ENCODE measurements at places on chromosomes 2 and 18.

DNA sequence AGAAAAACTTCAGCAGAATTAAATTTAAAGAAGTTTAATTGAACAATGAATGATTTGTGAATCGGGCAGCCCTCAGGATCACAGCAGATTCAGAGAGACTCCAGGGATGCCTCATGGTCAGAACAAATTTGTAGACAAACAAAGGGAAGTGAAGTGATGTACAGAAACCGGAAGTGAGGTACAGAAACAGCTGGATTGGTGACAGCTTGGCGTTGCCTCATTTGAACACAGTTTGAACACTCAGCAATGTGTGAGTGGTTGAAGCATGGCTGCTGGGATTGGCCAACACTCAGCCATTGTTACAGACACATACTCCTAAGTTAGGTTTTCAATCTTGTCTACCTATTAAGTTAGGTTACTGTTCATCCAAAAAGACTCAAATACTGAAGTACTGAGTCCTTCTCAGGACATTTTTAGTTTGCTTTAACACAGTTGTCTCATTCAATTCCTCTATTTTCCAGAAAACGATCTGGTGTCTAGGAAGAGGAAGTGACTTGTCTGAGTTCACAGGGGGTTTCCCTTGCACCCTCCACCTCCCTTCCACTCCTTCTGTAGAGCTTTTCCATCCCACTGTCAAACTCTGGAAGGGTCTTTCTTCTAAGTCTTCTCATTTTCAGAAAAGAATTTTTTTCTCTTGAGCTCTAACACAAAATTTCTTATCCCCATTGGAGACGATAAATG lies 137.9 kb downstream of the SLC4A3 start:
- DNase-seq = no peak

- no peak for DNase-seq
Observed at GRCh38 chr2:64036034-64036705, 16.9 kb upstream of the VPS54 start.

DNA sequence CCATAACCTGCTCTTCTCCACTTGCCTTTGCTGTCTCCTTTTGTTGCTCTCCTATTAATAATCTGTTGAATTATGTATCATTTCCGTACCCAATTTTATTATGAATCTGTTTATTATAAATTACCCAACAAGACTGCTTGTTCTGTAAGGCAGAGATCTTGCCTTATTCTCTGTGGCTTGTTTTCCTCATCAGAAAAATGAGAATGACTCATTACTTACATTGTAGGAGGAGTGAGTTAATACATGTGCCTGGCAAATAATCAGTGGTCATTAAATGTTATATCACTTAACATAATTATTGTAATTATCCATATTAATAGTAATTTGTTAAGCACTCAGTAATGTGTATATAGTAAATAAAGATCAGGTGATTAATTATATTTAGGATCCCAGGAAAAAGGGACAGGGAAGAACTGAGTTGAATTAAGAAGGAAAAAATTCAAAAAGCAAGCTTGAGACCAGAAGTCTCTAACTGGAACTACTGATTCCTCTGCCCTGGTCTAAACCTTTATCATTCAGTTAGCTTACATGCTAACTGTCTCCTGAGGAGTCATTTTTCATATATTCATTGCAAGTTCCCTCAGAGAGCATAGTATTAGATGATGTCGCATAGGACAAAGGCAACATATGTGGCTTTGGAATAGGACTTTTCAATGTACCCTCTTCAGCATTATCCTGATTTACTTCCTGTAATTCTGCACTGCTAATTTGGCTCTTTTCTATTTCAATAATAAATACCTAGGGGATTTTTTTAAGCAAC lies 335.7 kb downstream of the GALNT13 start:
- DNase-seq = no peak

DNA sequence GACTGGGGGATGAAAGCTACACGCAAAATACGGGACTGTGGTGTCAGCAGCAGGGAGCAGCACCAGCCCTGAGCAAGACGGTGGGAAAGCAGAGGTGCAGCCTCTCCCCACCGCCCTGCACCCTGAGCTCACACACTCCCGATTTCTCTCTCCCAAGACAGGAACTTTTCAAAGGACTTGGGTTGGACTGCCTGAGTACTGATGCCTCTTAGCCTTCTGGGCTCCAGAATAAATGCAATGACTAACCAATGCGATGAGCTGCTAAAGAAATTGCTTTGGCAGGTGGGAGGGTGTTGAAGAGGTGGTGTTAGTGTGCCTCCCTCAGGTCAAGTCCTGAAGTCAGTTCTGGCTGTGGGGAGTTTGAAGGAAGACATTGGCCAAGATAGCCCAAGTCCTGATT lies 9.6 kb downstream of the TRIM54 start:
- DNase-seq = no peak

- DNase-seq = no peak
Observed at GRCh38 chr2:43427032-43427424, 168.8 kb downstream of the THADA start.

DNA sequence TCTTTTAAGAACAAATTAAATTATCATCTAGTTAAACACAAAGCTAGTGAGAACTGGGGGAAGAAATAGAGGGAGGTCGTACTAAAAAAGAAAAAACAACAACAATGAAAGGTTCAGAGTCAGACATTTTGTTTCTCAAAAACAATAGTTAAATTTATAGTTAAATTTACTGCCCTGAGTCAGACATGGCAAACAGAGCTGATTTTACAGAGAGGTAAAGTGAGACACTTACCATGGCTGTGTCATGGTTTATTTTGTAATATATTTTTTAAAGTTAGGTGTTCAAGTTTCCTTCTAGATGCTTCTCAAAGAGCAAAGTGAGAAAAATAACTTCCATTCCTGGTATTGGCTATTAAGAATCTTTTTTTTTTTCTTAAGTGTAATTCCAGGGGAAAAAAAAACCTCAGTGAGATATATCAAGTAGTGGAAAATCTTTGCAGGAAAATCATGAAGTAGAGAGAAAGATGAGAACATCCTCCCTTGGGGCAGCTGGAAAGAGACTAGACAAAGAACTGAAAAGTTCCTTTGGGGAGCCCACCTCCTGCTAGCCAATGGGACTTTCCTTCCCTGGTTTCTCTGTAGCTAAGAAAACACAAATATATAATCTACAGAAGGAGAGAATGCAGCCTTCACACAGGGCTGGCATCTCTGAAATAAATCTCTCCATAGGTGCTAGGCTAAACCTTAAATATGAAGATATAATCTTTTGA lies 12.3 kb downstream of the KLF7 start:
- DNase-seq = no peak

DNA sequence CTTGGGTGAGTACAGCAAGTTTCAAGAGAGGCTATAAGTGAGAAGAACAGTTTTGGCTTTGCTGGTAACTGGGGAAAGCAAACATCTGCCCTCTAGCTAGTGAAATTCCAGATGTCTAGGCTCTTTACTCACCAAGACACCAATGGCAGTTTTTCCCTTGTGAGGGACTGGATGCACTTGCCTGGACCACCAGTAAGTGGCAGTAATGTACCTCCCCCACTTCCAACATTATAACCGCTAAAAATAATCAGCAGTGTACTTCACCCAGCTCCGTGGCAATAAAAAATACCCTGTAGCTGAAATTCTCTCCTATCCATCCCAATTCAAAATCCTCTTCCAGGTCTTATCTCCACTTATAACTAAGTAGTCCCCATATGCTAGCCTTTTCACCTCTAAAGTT lies 383.9 kb downstream of the ARHGAP15 start:
- no peak for DNase-seq

GRCh38 chr2:211033765-211034164 lies 477.4 kb downstream of the CPS1 start:
- no peak for DNase-seq

DNA sequence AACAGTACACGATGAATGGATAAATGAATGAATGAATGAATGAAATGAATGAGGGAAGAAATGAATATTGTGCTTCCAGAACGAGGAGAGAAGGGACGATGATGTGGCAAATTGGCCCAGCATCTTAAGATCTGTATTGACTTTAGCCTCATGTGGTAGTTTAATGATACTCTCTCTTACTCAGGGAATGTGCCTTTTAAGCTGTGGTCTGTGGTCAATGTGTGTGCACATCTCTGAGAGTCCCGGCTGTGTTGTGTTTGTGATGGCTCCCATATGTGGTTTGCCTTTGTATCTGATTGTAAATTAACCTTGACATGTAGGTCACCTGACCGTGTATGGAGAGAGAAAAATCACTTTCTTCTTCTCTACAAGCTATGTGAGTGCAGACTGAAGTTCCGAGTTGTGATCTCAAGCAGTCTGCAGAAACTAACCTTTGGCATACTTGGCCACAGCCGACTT lies 91.2 kb downstream of the NEDD4L start:
- no peak for DNase-seq

GRCh38 chr2:73998933-73999332 lies 14.2 kb downstream of the TET3 start:
- no peak for DNase-seq

GRCh38 chr2:210503001-210503623 lies 26.6 kb upstream of the LANCL1 start:
- DNase-seq = no peak

- DNase-seq = no peak
Observed at GRCh38 chr18:78510636-78511035, 469.0 kb upstream of the SALL3 start.

- DNase-seq = no peak
Observed at GRCh38 chr18:9096007-9096371, 6.5 kb upstream of the NDUFV2 start.

- DNase-seq = no peak
Observed at GRCh38 chr2:190792956-190793888, 87.4 kb upstream of the GLS start.

DNA sequence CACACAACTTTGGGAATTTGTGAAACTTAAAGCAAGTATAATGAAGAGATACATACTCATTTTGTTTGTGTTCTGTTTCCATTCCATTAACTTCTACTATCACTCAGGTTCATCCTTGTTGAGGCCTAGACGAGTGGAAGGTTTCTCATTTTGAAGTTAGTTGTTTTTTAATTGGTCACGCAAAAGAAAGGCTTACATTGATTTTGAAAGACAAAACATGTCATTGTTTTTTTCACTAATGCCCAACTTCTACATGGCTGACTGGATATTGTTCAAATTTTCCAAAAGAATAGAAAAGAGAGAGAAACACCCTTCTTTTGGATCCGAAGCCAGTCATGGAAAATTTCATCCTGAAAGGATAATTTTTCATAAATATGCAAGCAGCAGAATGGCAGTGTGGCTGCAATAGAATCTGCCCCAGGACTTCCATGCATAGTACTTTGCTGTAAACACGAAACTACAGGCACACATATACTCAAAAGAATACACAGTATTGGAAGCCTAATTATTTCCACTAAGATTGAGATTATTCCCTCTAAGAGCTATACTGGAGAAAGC lies 27.4 kb downstream of the PRKCE start:
- DNase-seq = no peak

DNA sequence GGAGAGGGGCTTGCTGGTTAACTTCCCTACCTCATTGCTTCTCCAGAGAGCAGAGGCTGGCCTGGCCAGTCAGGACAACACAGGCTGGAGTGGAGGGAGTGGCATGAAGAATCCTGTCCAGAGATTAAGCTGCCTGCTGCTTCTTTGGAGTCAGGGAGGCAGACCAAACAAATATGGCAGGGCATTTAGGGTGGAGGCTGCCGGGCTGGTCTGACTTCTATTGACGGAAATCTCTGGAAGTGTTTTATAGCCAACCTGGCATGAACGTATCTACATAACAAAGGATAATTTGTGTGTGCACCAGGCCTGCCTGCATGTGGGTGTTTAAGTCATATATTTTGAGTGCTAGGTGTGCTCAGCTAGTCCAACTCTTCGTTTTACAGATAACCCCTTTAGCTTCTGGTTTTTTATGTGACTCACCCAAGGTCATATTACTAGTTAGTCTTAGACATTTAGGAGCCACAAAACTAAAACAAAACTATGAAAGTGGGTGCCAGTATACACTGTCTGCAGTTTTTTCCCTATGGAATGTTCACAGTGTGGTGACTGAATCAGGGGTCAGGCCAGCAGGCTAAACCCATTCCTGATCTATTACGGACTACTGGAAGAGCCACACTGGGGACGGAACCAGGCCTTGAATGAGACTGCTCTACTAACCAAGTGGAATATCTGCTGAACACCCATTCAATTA lies 5.5 kb downstream of the NPC1 start:
- no peak for DNase-seq

DNA sequence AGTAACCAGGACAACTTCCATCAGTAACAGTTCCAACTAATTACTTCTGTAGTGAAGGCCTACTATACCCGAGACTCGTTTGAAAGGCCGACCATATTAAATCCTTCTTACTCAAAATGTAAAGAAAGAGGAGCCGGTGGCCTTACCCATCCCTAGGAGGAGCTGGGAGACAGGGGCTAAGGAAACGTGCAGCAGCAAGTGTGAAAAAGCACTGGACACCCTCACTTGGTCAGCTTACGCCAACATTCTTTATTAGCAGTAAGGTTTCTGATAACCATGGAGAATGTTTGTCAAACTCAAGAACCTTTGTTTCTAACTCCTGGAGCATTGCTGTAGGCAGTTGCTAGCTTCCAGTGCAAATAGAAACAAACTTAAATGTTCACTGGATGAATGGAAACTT lies 26.7 kb upstream of the VWA3B start:
- DNase-seq = no peak

DNA sequence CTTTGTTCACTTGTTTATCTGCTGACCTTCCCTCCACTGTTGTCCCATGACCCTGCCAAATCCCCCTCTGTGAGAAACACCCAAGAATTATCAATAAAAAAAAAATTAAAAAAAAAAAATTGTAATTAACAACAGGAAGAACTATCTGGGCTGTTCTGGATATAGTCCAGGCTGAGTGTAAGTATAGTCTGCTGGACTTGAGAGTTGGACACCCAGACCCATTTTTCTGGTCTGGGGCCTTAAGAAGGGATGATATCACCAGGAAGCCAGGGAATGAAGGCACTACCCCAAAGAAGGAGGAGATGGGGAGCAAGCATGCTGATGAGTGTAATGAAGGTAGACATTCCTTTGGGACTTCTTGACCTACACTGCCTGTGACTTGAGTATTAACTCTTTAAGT lies 72.1 kb upstream of the ZFP36L2 start:
- DNase-seq = no peak

- no peak for DNase-seq
Observed at GRCh38 chr2:9543557-9543956, 12.1 kb downstream of the ADAM17 start.

DNA sequence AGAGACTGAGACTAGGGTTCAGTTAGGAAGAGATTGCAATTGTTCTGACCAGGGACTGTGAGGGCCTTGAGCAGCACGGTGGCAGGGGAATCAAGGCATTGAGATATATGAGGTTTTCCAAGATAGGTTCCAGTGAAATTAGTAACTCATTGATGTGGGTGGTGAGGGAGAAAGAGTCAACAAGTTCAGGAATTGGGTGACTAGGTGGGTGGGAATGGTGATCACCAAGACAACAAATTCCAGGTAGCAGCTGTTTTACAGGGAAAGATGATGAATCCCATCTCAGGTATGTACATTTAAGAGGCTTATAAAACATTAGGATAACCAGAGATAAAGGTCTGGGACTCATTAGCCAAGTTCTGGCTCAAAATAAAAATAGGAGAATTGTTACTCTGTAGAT lies 251.5 kb upstream of the MGAT5 start:
- DNase-seq = no peak

GRCh38 chr2:102520009-102520408 lies 47.0 kb downstream of the SLC9A4 start:
- no peak for DNase-seq

GRCh38 chr2:181483211-181483610 lies 26.0 kb downstream of the ITGA4 start:
- DNase-seq = no peak

- DNase-seq = no peak
Observed at GRCh38 chr2:64092502-64092901, 51.7 kb downstream of the PELI1 start.

All from D721Med (cell line).